Erythroblast (primary cell): ENCODE measurements at places on chromosomes 11 and 22.

DNA sequence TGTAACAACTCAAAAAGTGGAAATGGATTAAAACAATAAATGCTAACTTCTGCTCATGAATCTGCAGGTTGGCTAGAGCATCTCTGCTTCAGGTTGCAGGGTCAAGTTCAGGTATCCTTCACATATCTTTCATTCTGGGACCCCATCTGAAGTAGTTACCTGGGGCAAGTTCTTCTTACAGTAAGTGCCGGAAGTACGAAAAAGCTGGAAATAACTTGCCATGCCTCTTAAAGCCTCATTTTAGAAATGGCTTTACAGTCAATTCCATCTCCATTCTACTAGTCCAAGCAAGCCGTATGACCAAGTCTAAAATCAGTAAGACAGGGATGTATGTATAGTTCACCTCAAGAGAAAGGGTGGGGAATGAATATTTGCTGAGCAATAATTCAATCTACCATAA, 93.7 kb downstream of the FCHSD2 start:
- no peak for DNase-seq

DNA sequence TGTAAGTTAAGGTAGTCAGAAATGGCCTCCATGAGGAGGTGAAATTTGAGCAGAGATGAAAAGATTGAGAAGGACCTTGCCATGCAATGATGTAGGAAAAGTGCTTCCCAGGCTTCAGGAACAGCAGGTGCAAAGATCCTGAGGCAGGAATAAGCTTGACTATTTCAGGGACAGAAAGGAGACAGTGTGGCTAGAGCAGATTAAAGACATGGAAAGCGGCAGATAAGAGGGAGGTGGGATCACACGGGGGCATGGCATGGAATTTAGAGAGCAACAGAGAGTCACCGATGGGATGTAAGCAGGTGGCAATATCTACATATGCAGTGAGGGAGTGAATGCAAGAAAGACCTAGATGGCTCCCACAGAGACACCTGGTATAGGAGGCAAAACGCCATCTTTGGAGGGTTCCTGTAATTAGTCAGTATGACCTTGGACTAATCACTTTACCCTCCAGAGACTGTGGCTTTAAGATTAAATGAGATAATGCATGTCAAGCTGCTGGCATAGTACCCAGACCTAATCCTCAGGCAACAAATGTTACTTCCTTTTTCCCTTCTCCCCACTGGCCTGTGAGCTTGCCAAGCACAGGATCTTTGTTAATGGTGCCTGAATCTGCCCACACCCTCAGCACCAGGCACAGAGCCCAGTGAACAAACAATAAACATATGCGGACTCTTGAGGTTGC, 24.6 kb upstream of the ACER3 start:
- DNase-seq: peak; percentile 82

GRCh38 chr11:32706985-32707741, 87.3 kb downstream of the CCDC73 start:
- peak; percentile 12 for DNase-seq

DNA sequence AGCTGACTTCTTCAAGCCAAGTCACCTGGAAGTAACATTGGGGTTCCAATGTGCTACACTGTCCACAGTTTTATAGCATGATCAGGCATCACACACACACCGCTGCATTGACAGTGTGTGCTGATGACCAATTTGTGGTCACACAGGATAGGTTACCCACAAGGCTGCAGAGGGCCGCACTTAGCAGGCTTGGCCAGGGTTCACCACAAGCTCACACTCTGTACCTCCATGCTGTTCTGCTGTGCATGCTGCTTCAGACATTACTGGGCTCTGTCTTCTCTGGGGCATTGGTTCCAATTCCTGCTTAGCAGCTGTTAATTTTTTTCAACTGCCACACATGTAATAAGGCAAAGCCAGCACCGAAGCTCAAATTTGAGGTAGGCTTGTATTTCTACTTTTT, 11.0 kb upstream of the NRIP3 start:
- no peak for DNase-seq

DNA sequence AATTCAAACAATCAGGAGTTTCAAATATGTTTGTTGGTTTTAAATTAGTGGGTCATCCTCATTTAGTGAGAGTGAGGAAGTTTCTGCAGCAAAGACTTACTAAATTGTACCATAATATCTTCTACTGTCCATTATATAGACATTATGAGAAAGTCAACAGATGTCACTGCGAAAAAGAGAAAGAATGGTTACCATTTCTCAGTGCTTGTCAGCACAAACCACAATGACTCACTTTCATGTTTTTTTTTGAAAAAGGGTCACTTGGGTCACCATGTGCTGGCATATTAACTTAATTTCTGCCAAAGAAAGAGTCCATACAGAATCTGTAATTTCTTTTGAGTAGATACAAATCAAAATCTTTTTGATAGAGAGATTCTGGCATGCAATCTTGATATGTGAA, 924.6 kb upstream of the FAT3 start:
- DNase-seq: no peak

GRCh38 chr11:15555161-15555560, 440.4 kb downstream of the INSC start:
- no peak for DNase-seq

DNA sequence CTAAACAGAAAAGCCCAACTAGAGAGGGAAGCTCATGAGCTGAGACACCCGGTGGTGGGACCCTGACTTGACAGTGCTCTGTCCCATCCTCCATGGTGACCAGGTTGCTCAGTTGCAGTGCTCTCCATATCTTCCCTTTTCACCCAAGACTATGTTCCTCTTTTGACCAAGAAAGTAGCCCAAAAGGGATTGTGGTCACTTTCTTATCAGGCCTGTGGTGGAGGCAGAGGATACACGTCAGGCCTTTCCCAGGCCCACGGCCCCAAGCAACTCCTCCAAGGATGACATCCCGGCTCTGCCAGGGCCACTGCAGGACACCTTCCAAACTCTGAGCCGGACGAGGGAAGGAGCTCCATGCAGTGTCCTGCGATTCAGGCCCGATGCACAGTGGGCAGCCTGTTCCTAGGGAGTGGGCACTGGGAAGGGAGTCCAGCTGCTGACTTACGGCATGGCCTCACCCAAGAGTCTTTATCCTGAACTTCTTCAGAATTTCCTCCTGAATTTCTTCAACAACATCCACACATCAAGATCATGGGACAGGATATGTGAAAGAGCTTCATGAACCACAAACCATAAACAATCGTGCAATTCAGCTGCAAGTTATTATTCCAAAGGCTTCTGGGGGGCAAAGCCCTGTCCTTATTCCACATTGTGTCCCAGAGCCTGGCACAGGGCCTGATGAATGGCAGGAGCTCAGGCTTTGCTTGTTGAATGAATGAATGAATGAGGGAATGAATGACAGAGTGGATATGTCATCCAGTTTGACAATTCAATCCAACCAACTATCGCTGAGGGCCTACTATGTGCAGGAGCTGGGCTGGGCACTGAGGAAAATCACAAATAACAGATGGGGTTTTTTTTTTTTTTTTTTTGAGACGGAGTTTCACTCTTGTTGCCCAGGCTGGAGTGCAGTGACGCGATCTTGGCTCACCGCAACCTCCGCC, 36.0 kb upstream of the MYH9 start:
- DNase-seq: no peak

DNA sequence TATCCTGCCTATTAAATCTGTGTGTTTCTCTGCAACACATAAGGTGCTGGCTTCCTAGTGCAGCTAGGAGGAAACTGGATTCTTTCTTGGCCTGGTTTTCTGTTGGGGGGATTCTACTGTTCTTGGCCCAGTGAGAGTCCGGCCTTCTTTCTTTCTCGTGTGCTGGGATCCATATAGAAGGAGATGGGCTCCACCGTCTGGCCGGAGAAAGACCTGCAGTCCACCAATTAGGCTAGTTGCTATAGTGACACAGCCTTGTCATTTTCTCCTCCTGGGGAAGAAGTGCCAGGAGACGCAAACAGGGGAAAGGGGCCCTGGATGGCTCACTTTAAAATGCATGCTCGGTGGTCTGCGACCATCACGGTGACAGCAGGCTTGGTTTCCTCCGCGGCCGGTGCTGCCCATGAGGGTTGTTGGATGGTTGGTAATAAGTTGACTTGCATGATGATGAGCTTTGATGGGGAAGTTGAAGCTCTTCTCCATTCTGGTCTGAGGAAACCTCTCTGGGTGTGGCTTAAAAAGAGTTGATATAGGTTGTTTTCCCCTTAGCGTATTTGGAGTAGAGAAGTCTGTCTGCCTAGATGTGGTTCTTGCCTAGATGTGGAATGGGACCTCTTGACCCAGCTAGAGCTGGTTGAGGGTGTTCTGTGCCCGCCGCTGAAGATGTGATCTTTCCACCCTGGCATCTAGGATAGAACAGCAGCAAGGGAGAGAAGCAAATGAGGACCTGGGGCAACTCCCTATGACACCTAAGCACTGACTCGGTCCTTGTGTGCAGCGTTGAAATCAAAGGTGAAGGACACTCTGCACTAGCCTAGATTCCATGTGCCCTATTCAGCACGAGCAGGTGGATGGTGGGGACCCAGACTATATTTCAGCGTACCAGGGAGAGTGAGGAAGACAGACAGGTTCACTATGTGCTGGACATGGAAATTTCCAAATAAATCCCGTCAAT, 1335.0 kb downstream of the BRD1 start:
- peak; percentile 59 for DNase-seq

- no peak for DNase-seq
Measured at GRCh38 chr11:67492801-67493547, 10.1 kb downstream of the AIP start.

GRCh38 chr22:27975381-27976013, 56.4 kb upstream of the PITPNB start:
- DNase-seq: no peak

- peak; percentile 34 for DNase-seq
Measured at GRCh38 chr22:50267591-50268390, 2.4 kb downstream of the MAPK11 start.

GRCh38 chr11:117314840-117315239, 1.2 kb downstream of the BACE1 start:
- DNase-seq: no peak

DNA sequence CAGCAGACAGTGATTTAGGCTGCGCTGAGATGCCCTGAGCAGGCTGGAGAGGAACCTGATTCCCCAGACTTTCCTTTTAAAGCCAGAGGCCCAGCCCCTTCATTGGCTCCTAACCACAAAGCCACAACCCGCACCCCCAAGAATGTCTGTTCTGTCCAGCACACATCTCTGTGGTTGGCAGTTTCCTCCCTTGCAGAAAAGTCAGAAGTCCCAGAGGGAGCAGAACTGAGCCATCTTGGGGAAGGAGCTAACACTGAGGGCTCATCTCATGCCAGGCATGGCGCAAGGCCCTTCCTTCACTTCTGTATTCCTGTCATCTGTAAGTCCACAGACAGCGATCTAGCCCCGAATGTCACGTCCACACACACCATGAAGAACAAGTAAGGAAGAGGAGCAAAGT, 97.1 kb upstream of the SYT13 start:
- no peak for DNase-seq

GRCh38 chr11:45659031-45659817, 6.2 kb downstream of the CHST1 start:
- DNase-seq: no peak

DNA sequence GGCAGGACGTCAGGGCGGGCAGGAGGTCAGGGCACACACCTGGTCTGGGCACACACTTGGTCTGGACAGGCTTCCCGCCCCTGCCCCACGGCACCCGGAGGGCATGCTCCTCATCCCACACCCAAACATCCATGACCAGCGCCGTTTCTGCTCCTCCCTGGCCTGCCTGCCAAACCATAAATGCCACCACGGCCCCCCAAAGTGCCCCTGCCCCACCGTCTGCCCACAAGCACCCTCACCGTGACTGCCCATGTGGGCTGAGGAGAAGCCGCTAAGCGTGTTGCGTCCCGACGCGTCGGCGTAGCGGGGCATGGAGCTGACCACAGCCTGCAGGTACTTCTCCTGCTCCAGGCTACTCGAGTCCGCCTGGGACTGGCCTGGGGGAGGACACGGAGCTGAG, 15.8 kb downstream of the SBF1 start:
- no peak for DNase-seq

DNA sequence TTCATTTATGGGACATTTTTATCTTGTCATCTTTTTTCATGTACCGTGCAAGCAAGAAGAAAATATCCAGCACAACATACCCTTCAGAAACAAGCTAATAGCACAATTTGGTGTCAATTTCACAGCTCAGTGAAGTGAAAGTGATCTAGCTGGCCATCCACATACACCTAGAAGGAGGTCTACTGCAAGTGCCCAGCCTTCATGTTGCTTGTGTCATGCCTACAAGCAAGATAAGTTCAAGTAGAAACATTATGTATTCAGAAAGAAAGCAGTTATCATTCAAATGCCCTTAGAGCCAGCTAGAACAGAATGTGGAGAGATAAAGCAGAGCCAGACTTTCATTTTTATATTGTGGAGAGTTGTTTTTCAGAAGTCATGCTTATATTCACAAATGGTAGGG, 325.7 kb upstream of the PITPNB start:
- peak; percentile 56 for DNase-seq

GRCh38 chr22:33984656-33985285, 64.5 kb upstream of the LARGE1 start:
- DNase-seq: no peak

GRCh38 chr11:46450846-46451477, 59.4 kb upstream of the CHRM4 start:
- no peak for DNase-seq

GRCh38 chr11:45817191-45817590, 12.2 kb downstream of the SLC35C1 start:
- DNase-seq: no peak

DNA sequence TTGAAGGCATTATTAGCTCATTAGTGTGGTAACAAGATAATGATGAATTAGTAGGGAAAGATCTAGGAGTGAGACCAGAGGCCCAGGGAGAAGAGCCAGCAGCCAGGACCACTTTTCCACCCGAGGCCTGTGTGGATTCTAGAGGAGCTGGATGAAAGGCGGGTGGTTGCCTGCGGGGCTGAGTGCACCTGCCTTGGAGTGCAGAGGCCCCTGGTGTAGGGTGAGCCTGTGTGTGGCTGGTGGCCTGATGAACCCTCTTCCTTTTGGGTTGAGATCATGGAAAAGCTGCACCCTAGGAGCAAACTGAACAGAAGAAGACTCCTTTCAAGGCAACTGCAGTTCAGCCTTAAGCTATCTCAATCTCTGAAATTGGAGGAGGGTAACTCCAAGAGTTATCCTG, 5.9 kb upstream of the TP53AIP1 start:
- no peak for DNase-seq

DNA sequence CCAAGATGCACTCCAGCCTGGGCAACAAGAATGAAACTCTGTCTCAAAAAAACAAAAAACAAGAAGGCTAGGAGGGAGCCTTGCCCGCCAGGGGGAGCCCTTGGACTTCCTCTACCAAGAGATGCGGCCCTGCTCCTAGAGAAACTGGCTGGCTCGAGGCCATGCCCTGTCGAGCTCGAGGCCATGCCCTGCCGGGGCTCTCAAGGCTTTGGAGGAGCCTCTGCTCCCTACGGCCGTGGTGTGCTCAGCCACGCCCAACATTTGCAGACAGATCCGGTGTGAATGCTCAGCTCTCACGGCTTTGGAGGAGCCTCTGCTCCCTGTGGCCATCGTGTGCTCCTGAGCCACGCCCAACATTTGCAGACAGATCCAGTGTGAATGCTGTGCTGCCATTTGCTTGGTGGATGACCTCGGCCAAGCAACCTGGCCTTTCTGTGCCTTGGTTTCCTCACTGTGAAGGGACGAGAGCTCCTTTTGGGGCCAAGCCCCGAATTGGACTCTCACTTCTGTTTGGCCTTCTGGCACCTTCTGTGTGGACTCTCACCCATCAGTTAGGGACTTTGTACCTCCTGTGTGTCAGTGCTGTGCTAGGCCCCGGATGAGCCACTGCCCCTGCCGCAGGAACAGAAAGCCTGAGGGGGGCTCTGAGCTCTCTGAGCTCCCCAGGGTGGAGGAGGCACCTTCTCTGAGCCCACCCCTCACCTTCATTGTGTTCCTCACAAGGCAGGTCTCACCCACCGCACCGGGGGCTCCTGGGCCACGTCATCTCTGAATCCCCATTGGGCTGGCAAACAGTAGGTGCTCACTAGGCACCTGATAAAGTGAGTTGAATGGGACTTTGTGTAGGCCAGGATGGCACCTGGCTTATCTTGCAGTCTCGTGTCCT, 14.1 kb downstream of the C11orf24 start:
- DNase-seq: peak; percentile 94
